Cerebellar nuclear complex (tissue), 1 donor: ENCODE measurements at places on chromosomes 12 and 14.

DNA sequence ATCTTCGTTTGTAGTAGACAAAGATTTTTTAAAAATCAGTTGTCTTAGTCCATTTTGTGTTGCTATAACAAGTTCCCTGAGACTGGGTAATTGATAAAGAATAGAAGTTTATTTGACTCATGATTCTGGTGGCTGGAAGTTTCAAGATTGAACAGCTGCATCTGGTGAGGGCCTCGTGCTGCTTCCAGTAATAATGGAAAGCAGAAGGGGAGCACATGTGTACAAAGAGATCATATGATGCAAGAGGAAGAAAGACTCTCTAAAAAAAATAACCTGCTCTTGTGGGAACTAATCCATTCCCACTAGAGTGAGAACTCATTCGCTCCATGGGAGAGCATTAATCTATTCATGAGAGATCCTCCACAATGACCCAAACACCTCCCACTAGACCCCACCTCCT lies 24.8 kb downstream of the MUCL1 start:
- no peak for DNase-seq

GRCh38 chr14:21287168-21287567 lies 7.3 kb downstream of the RPGRIP1 start:
- no peak for DNase-seq

DNA sequence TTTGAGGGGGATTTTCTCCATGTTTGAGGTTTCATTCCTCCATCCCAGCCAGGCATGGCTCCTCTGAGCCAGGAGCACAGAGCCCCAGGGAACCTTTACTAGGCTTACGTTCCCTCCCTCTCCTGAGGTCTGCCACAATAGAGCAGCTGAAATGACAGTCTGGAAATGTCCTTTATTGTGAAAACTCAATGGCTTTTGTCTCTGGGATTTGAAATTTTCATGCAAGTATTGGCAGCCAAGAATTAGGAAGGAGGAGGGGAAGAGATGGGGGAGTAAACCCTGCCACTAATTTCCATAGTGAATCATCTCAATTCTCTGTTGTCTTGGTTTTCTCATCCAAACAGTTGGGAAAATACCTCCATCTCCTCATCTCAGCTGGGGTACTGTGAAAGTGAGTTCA lies 2.6 kb upstream of the PLEKHG3 start:
- DNase-seq: no peak

DNA sequence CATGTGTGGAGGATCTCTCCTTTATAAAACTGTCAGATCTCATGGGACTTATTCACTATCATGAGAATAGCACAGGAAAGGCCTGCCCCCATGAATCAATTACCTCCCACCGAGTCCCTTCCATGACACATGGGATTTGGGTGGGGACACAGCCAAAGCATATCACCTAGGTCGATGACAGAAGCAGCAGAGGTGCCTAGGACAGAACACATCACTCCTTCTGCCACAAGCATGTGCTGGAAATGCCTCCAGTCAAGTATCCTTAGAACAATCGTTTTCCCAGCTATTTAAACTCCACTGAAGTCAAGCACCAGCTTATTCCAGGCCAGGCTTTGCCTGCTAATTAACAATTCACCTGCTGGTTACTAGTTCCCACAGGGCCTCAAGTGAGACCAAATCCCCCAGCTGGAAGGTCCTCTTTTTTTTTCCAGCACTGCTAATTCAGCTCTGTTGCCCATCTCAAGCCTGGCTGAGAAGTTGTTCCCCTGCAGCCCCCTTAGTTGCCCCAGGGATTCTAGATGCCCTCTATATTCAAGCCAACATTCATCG lies 212.3 kb upstream of the NUDT4 start:
- no peak for DNase-seq

DNA sequence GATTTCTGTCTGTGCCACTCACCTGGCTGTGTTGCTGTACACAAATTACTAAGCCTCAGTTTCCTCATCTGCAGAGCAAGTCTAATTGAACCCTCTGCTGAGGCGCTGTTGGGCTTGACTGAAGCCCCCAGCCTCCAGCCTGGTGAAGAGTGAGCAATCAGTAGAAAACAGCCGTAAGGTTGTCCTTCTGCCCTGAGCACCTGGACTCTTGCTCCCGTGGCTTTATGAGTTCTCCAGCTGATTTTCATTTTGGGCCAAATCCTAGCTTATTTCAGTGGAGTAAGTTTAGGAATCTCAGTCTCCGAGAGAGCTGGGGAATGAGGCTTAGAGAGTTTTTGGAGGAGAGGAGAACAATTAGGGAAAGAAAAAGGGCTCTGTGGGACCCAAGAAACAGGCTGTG lies 133.9 kb upstream of the EVL start:
- DNase-seq: no peak

- no peak for DNase-seq
These were observed at the start of gene LRIG3 for GRCh38 chr12:58920102-58920960. TSS of gene LRIG3 (minus strand) at chr12:58920504. CDS start at chr12:58920235, 269 bp downstream.

DNA sequence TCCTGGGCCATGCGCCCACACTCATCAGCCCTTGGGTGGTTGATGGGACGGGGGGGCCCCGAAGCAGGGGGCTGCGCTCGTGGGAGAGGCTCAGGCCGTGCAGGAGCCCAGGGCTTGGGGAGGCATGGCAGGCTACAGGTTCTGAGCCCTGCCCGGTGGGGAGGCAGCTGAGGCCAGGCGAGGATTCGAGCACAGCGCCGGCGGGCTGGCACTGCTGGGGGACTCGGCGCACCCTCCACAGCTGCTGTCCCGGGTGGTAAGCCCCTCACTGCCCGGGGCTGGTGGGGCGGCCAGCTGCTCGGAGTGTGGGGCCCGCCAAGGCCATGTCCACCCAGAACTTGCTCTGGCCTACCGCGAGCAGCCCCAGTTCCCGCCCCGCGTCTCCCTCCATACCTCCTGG lies 295.8 kb upstream of the SEL1L start:
- DNase-seq: no peak

- DNase-seq: no peak
These were observed 154.9 kb downstream of the ASCL4 start for GRCh38 chr12:107929436-107929835.

GRCh38 chr12:77999074-77999715 lies 168.5 kb downstream of the NAV3 start:
- DNase-seq: no peak

DNA sequence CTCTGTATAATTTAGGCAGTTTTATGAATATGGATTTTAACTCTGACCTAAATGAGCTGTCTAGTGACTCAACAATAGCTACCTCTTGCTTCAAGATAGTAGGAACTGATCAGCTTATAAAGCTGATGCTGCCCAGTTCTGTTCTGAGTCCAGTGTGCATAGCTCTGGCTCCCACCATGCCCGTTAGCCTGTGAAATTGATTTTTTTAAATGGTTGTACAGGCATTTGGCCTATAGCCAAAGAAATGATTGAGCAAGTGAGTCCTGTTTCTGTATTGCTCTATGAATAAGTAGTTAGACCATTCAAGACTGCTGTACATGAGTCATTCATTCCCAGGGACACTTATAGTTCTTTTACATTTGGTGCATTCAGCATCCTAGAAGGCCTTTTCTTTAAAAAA lies 36.4 kb downstream of the SAMD4A start:
- DNase-seq: no peak

DNA sequence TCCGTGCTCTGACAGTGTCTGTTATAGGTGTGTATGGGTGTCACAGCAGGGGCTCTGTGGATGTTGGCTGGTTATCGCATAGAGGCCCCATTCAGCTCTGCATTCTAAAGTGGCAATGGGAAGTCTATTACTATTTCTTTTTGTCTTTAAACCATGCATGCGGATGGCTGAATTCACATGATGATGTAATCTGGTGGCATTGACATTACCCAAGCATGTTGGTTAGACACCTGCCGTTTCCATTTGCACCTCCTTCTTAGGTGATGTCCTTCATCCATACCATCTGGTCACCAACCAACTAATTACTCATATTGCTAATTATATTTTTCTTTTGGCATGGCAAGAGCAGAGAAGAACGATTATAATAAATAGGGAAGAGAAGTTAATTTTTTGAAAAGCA lies 270.8 kb upstream of the RGS6 start:
- DNase-seq: no peak

GRCh38 chr14:61211476-61212255 lies 69.5 kb downstream of the TMEM30B start:
- DNase-seq: no peak

DNA sequence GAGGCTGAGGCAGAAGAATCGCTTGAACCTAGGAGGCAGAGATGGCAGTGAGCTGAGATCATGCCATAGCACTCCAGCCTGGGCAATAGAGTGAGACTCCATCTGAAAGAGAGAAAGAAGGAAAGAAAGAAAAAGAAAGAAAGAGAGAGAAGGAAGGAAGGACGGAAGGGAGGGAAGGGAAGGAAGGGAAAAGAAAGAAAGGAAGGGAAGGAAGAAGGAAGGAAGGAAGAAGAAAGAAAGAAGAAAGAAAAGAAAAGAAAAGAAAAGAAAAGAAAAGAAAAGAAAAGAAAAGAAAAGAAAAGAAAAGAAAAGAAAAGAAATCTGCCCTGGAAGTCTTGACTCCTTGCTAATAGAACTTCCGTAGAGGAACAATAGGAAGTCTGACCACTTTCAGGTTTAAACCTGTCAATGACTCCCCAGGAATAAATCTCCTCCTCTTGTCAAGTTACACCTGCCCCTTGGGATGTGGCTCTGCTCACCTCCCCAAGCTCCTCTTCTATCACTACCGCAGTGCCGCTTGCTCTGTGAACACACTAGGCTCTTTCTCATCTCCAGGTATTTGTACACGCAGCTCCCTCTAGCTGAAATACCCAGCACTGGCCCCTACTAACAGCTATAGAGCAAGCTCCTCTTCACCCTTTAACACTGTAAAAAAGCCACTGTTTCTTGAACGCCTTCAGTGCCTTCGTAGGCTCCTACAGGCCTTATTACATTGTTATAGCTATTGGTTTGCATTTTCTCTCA lies 773.1 kb upstream of the TBX3 start:
- DNase-seq: no peak

GRCh38 chr14:104037074-104037473 lies 48.4 kb upstream of the ASPG start:
- no peak for DNase-seq

GRCh38 chr12:14950421-14950820 lies 11.0 kb downstream of the ARHGDIB start:
- no peak for DNase-seq

DNA sequence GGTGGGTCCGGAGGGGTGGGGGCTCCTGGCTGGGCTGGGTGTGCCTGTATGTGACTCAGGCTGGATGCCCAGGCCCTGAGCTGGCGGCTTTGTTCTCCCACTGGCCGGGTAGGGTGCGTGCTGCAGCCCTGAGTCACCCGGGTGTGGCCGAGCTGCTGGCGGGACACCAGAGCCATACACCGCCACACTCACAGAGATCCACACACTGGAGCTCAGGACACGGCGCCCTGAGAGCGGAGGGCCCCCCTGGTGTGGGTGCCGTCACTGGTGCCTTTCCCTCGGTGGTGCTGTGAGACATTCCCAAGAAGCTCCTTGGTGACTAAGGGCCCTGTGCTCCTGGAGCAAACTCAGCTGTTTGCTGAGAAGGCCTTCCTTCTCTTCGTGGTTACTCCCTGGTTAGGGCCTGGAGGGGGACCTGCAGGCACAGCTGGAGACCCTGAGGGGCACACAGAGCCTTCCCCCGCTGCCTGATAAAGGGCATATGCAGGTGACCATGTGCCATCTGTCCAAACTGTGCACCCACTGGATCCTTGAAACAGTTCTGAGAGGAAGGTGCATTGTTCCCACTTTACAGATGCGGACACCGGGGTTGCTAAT lies 44.3 kb downstream of the KRT80 start:
- no peak for DNase-seq

DNA sequence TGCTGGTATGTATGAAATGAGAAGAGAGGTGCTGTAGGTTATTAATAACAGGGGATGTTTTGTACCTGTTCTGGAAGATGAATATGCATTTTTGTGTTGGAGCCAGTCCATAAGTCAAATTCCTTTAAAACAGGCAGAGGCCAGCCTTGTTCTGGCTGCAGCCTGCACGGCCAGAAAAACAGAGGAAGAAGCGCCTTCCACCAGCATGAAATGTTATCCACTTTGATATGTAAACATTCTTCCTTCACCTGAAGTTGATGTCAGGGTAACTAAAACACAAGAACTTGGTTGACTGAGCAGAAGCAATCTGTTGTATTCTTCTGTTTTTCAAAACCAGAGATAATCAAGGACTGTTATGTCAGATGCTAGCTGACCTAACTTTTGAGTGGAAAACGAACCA lies 237.9 kb upstream of the PLEKHG7 start:
- no peak for DNase-seq

DNA sequence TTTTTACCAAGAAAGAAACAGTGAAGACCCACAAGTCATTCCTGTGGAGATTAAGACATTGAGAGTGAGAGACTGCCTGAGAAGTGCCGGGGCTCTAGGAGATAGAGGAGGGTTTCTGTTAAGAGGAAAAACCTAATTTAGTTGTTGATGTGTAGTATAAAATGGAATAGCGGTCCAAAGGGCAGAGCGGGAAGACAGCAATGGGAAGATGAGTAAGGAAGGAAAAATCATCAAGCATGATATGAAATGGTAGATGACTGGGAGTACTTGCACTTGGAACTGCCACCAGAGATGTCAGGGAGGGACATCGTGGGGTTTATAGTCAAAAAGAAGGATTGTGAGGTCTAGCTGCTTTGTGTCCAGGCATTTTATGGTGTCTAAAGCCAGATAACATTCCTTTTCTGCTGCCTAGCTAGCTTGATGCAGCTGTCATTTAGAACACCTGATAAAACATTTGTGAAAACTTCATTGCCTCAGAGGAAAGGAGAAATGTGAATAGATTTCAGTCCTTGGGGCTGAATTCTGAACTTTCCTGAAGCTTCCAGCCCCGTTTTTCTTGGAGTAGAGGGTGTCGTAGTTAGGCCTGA lies 20.1 kb upstream of the PSEN1 start:
- no peak for DNase-seq

DNA sequence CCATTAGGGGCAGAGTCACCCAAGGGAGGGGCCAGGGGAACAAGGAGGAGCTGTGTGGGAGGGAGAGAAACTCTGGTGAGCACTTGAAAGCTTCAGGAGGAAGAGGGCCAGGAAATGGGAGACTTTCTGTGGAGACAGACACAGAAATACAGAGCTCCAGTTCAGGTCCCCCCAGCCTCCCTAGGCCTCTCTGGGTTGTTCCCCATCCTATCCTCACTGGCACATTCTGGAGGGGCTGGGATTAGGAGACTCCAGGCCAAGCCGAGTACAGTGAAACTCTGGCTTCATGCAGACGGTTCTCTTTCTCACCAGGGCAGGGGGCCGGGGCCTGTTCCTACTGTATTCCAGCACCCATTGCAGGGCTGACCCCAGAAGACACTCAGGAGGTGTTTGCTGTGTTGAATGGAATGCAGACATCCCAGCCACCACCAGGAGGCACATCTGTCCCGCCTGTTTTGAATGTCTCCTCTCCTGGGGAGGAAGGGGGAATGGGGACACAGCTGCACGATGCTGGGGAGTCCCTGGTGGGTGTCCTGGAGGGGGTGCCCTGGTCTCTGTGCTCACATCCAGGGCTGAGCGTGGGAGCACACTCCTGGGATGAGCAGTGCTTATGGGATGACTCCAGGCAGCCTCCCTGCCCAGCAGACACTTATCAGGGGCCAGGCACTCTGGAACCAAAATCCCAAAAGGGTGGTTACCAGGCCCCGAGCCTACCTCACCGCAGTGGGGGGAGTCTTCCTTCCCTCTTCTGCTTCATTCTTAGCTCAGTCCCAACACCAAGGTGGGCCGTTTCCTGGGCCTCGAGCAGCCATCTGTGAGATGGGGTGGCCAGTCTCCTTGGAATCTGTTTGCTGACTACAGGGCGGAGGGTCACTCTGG lies 5.5 kb upstream of the KRT84 start:
- no peak for DNase-seq

- DNase-seq: no peak
These were observed 52.4 kb downstream of the VCPKMT start for GRCh38 chr14:50063876-50064420.

- DNase-seq: no peak
These were observed 117.1 kb downstream of the GXYLT1 start for GRCh38 chr12:42027546-42027945.

- DNase-seq: no peak
These were observed 31.1 kb downstream of the APPL2 start for GRCh38 chr12:105204916-105205315.
